ENCODE measurements at places on chromosomes 12 and 14. TPM values are rescaled to one million over a fixed set of nuclear protein-coding genes. Genes with fewer than 3 reads are reported as not detected.

RNASE1 gene
- 4.5 TPM for total RNA-seq

DNA sequence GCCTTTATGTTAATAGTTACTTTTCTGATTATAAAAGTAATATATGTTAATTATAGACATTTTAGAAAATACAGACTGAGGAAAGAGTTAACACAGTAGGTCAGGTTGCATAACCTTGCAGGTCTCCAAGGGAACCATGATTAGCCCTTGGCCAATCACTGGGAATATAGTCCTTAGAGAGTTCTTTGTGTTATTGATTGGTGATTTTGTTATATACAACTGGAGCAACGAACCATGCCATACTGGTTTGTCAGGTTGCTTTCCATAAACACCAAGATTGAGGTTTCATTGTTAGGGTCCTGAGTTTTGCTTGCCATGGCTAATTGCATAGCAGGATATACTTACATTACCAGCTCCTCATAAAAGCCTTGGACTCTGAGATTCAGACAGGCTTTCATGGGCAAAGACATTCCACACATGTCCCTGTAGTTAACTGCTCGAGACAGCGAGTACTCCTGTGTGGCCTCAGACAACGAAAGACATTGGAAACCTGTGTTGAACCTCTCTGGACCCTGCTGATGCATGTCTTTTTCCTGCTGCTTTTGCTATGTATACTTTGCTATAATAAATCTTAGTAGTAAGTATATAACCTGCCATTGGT is 33.7 kb downstream of the MAPK1IP1L start:
- DNase-seq = no peak
- peaks cover 11% of the 10 kb centered on the region for H3K4me1 ChIP-seq
- peak overlapping the region; percentile 92 for H3K27ac ChIP-seq
- no peak overlapping the region for H3K4me3 ChIP-seq

DNA sequence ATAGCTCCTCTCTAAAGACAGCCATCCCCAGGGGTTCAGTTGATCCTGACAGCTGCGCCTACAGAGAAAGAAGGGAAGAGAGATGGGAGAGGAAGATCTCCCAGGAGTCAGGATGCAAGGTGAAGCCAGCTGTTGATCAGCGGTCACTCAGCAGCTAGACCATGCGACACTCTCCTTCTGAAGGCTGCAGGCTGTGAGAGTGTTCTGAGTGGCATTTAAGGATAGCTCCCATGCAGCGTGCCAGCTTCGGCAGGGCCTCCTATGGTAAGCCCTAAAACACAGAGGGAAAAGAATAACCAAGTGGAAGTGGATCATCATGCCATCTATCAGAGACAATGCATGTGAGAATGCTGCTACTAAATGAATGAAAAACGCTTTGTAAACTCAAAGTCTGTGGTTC is 197.9 kb upstream of the NUDT4 start:
- DNase-seq = no peak
- no peak overlapping the region for H3K27ac ChIP-seq
- H3K4me1 ChIP-seq = peaks cover 11% of the 10 kb centered on the region
- H3K36me3 ChIP-seq = peaks cover 6% of the 10 kb centered on the region
- H3K27me3 ChIP-seq = no peaks in the 10 kb centered on the region

GLI1 gene
- total RNA-seq = 0.91 TPM

- H3K4me1 ChIP-seq = peaks cover 2% of the 10 kb centered on the region
- H3K36me3 ChIP-seq = peaks cover 14% of the 10 kb centered on the region
- no peaks in the 10 kb centered on the region for H3K27me3 ChIP-seq
- H3K27ac ChIP-seq = no peak overlapping the region
- H3K4me3 ChIP-seq = no peak overlapping the region
- DNase-seq = no peak
Observed at GRCh38 chr12:46400406-46400805, 27.8 kb upstream of the SLC38A2 start.

GRCh38 chr12:120218680-120219606 is 18.0 kb upstream of the RPLP0 start:
- H3K27me3 ChIP-seq = no peaks in the 10 kb centered on the region
- H3K4me3 ChIP-seq = no peak overlapping the region
- no peak overlapping the region for H3K27ac ChIP-seq
- peaks cover 11% of the 10 kb centered on the region for H3K36me3 ChIP-seq
- no peak for DNase-seq

TDG gene
- 61.9 TPM for total RNA-seq

GRCh38 chr12:104012331-104012730 is 37.7 kb downstream of the GLT8D2 start:
- no peaks in the 10 kb centered on the region for H3K36me3 ChIP-seq
- H3K4me3 ChIP-seq = no peak overlapping the region
- H3K27ac ChIP-seq = no peak overlapping the region
- DNase-seq = no peak
- H3K4me1 ChIP-seq = no peaks in the 10 kb centered on the region

GRCh38 chr12:22729957-22730443 is 105.0 kb downstream of the ETNK1 start:
- H3K4me1 ChIP-seq = peaks cover 10% of the 10 kb centered on the region
- no peak overlapping the region for H3K27ac ChIP-seq
- no peak overlapping the region for H3K4me3 ChIP-seq
- DNase-seq = no peak
- H3K27me3 ChIP-seq = no peaks in the 10 kb centered on the region

CAPZA3 gene
- 0.36 TPM for total RNA-seq

Measured in progenitor cell of endocrine pancreas (in vitro differentiated cells).